ENCODE measurements at places on chromosomes 11 and 22. TPM values are rescaled to one million over a fixed set of nuclear protein-coding genes. Genes with fewer than 3 reads are reported as not detected.
A peak's percentile ranks its signal among the peaks of the same experiment; 100 is the strongest.

DNA sequence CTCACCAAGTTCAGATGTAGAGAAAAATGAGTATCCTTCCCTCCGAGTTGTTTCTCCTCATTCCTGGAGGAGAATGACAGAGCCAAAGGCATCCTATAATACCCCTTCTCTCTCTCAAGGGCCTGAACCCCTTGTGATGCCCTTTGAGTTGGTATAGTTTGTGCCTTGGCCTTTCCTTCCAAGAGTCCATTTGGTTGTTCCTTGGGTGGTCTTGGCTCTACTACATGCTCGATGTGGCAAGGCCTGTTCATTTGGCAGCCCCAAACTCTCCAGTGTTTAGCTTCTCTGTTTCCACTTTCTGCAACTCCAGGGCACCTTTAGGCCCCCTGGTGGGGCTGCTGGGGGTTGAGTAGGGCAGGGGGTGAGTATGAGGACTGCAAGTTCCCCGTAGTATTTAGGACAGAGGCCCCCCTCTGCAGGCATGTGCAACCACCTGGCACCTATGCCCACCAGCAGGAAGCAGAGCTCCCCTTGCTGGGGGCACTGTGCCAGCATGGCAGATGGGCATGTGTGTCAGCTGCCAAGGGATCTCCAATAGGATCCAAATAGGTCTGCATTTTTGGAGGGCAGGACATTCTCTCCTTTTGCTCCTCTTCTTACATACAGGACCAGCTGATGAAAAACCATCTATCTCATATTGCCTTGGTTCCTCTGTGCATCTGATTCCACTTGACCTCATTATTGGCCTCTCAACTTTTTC, 217.2 kb upstream of the CADM1 start:
- H3K36me3 ChIP-seq = no peaks in the 10 kb centered on the region
- no peaks in the 10 kb centered on the region for H3K4me1 ChIP-seq
- no peak overlapping the region for H3K4me3 ChIP-seq
- H3K27ac ChIP-seq = no peak overlapping the region
- H3K27me3 ChIP-seq = no peaks in the 10 kb centered on the region

The CNTF gene
- 0.10 TPM for polyA plus RNA-seq

The PGGHG gene
- polyA plus RNA-seq = 5.6 TPM

- no peaks in the 10 kb centered on the region for H3K27me3 ChIP-seq
- no peak overlapping the region for H3K27ac ChIP-seq
- no peak overlapping the region for H3K4me3 ChIP-seq
- H3K4me1 ChIP-seq = peaks cover 24% of the 10 kb centered on the region
- DNase-seq = no peak
- no peaks in the 10 kb centered on the region for H3K36me3 ChIP-seq
Observed at GRCh38 chr11:83124636-83125424, 32.1 kb upstream of the PCF11 start.

DNA sequence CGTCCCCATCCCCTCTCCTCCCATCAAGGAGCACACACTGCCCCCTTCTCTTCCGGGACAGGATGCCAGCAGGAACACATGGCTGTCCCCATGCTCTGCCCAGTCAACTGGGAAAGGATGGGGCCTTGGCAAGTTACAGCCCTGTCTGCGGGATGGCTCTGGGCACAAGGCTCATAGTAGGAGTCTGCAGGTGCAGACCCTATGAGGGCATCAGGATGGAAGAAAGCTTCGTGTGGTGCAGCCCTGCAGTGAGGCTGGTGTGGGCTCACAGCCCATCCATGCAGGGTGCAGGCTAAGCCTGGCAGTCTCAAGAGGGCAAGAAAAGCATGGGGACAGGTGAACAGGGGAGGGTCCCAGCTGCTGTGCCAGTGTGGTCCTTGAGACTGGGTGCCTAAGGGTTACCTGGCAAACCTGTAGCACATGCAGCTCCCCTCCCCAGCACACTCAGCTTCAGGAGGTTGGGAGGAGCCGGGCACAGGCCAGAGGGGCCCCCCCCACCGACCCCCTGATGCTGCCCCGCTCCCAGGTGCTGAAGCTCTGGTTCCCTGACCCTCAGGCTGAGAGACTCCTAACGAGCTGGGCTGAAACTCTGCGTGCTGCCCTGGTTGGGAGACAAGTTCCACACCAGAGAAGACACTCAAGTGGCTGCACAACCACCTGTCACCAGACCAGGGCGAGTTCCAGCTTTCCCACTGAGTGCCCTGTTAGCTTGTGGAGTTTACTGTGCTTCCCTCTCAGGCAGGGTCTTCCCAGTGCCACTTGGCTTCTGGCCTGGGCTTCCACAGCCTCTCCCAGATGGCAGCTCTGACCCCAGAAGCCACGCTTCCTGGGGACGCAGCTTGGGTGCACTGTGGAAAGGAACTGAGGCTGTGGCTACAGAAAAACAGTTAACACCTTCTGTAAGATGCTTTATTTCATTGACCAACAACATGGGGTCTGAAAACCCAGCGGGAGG, 3.3 kb upstream of the SCARF2 start:
- peaks cover 21% of the 10 kb centered on the region for H3K4me1 ChIP-seq
- no peak overlapping the region for H3K4me3 ChIP-seq
- H3K27me3 ChIP-seq = peaks cover 16% of the 10 kb centered on the region
- peaks cover 10% of the 10 kb centered on the region for H3K36me3 ChIP-seq

GRCh38 chr11:15145615-15146014, 30.9 kb downstream of the INSC start:
- no peaks in the 10 kb centered on the region for H3K36me3 ChIP-seq
- DNase-seq = no peak
- H3K27me3 ChIP-seq = no peaks in the 10 kb centered on the region
- H3K4me3 ChIP-seq = no peak overlapping the region
- no peak overlapping the region for H3K27ac ChIP-seq

DNA sequence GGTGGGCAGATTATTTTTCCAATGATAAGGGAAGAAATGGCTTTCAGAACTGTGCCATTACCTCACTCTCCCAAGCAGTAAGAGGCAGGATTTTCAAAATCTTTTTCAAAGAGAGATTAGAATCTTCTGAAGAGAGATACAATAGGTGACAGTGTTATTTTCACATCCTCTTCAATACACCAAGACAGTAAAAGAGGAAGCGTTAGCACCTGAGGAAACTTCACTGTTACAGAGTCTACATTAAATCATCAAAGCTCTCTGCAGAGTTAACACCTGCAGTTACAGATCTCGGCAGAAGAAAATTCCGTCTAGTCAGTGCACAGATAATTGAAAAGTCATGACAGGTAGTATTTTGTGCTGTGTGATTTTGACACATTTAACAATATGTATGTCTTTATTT, 144.9 kb downstream of the PGR start:
- no peaks in the 10 kb centered on the region for H3K36me3 ChIP-seq
- no peak overlapping the region for H3K27ac ChIP-seq
- H3K4me3 ChIP-seq = no peak overlapping the region
- no peaks in the 10 kb centered on the region for H3K27me3 ChIP-seq

DNA sequence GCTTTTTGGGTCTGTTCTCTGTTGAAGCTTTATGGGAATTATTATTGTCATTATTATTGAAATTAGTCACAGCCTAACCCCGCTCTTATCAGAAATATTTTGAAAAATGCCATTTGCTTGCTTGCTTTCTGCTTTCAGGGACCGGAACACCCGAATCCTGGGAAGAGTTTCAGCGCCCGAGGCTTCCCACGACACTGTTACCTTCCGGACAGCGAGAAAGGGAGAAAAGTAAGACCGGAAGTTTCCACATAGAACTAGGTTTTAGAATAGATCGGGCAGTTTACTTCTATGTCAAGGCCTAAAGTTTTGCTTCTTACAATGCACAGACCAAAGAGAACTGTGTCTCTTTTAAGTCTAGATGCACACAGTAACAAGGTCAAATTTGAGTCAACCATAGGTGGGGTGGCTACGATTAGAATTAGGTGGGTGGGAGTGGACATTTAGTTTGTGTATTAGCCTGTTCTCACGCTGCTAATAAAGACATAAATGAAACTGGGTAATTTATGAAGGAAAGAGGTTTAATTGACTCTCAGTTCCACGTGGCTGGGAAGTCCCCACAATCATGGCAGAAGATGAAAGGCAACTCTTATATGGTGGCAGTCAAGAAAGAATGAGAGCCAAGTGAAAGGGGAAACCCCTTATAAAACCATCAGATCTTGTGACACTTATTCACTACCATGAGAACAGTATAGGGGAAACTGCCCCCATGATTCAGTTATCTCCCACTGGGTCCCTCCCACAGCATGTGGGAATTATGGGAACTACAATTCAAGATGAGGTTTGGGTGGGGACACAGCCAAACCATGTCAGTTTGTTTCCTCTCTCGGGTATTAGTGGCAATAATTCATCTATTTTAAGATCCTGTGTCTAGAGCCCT, 12.9 kb downstream of the MPEG1 start:
- no peak overlapping the region for H3K27ac ChIP-seq
- H3K36me3 ChIP-seq = no peaks in the 10 kb centered on the region
- DNase-seq = no peak
- no peaks in the 10 kb centered on the region for H3K27me3 ChIP-seq
- H3K4me1 ChIP-seq = peaks cover 7% of the 10 kb centered on the region
- no peak overlapping the region for H3K4me3 ChIP-seq

The CDON gene
- 0.54 TPM for polyA plus RNA-seq

DNA sequence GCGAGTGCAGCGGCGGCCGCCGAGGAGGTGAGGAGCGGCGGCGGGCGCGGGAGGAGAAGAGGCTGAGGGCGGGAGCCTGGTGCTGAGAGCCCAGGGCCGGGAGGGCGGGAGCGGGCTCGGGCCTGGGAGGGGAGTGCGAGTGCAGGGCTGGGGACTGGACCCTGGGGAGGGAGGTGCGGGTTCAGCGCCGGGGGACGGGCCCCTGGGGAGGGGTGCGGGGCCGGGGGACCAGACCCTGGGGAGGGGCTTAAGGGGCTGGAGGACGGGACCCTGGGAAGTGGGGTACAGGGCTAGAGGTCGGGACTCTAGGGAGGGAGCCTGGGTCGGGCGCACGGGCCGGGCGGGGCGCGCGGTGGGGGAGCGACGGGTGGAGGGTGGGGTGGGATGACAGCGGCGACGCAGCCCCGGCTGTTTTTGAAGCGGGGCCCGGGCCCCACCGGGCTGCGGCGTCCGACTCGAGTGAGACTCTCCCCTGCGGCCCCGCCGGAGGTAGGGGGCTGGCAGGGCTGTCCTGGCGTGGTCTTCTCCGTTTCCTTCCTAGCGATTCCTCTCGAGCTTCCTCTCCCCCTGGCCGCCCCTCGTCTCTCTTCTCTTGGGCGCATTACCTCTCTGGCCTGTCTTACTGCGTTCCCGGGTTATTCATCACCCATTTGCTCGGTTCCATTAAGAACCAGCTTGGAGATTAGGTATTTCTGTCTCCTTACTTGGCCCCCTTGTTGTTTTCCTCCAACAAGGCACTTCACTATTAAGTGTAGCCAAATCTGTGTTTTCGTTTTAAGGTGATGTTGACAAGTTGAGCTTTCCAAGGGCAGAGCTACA, 754 bp downstream of the NUP50 start:
- H3K27ac ChIP-seq = peak overlapping the region; percentile 88
- no peaks in the 10 kb centered on the region for H3K27me3 ChIP-seq
- H3K4me3 ChIP-seq = peak overlapping the region; percentile 64
- DNase-seq = no peak

DNA sequence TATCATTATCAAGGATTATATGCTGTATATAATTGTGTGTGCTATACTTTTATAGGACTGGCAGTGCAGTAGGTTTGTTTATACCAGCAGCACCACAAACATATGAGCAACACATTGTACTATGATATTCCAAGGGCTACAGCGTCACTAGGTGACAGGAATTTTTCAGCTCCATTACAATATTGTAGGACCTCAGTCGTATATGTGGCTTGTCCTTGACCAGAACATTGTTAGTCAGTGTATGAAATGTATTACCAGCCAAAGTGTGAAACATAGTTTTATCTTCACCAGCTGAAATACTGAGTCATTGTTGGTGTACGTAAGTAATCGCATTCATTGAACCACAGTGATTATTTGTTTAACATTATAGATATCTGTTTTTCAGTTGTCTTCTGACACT, 20.4 kb downstream of the JHY start:
- no peaks in the 10 kb centered on the region for H3K36me3 ChIP-seq
- H3K4me3 ChIP-seq = no peak overlapping the region
- DNase-seq = no peak
- H3K27me3 ChIP-seq = no peaks in the 10 kb centered on the region

DNA sequence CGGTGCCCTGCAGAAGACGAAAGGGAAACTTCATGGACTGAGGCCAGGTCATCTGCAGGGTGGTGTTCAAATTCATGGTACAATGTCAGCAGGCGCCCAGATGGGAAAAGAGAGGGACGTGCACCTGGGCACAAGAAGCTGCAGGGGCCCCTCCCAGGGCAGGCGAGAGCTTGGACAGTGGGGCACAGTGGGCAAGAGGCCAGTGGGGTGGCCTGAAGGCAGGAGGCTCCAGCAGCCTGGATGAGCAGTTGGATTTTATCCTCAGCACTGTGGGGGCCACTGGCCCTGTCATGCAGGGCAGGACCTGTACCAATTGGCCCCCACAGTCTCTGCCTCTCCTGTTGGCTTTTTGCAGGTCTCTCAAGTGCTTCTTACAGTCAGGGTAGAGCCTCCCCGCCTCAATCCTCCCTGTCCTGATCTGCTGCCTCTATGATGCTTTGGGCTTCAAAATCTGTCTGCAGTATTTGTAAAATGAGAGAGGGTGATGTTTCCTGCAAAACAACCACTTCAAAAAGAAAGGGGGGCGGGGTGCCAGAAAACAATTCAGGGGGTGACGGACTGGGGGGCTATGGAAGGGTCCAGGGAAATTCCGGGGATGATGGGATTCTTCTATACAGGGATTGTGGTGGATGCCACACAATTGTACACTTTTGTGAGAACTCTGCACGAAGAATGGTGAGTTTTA, 1.7 kb upstream of the BID start:
- H3K4me1 ChIP-seq = peaks cover 87% of the 10 kb centered on the region
- no peaks in the 10 kb centered on the region for H3K36me3 ChIP-seq
- peak overlapping the region; percentile 57 for H3K27ac ChIP-seq
- DNase-seq = peak; percentile 20

The INS gene
- polyA plus RNA-seq = not detected

DNA sequence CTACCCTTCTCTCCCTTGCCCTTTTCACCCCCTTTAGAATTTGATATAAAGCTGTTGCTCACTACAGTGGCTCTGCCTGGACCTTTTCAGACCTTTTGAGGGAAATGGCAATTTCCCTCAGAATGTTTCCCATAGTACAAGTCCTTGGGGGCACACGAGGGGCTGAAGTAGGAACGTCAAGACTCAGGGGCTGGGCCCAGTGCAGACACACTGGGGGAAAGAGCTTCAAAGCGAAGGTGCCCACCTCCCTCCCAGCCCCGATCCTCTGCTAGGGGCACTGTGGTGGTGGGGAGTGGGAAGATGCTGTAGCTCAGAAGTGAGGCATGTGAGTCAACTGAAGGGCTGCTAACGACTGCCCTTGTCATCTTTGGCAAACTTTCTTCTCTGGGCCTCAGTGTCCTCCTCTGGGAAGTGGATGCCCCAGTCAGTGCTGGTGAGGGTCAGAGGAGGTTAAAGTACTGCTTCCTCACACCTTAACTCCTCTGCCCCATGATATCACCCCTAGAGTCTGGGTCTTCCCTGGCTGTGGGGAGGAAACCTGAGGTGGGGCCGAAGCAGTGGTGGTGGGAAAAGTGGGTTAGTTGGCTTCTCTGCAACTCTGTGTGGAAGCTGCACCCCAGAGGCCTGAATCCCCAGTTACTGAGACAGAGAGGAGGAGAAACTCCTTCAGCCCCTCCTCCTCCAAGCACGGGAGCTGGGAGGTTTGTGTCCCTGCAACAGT, 425.3 kb upstream of the B3GAT1 start:
- no peak overlapping the region for H3K27ac ChIP-seq
- H3K4me3 ChIP-seq = no peak overlapping the region
- H3K36me3 ChIP-seq = no peaks in the 10 kb centered on the region
- no peak for DNase-seq
- H3K4me1 ChIP-seq = no peaks in the 10 kb centered on the region
- no peaks in the 10 kb centered on the region for H3K27me3 ChIP-seq
